ENCODE measurements at places on chromosomes 3 and 15.

DNA sequence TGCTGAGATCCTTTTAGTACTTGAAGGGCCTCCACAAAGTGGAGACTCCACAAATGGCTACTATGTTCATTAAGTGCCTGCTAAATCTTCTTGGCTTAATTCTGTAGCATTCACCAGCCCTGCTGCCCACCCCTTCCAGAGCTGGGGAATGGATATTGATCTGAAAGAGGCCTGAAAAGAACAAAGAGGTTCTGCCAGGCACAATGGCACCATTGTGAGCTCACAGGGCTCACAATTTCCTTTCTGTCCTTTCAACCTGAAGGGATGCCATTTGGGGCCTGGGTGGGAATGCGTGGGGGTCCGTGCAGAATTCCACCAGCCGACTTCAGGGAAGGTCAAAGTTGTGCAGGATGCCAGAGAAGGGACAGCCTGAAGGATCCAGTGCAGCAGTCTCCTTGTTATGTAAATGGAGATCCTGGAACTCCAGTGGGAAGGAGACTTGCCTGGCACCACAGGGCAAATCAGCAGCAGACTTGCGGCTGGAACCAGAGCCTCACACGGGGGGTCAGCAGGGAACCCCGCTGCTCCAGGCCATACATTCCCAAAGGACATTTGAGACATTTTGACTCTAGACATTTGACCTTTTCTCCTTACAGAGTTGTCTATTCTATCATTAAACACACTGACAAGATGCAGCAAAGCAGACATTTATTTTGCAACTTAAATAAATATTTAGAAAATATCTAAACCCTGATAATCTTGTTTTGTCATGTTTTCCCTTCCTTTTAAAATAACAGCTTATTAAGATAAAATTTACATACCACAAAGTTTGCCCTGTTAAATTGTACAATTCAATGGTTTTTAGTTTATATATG lies 21.5 kb upstream of the MORF4L1 start:
- DNase-seq, result no peak

DNA sequence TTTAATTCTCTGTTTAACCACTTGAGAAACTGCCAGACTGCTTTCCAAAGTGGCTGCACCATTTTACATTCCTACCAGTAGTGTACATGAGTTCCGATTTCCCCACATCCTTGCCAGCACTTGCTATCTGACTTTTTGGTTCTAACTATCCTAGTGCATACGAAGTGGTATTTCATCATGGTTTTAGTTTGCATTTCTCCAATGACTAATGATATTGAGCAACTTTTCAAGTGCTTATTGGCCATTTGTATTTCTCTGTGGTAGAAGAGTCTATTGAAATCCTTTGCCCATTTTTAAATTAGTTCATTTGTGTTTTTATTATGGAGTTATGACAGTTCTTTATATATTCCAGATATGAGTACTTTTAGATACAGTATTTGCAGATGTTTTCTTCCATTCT lies 247.8 kb downstream of the GABRB3 start:
- DNase-seq, result no peak

DNA sequence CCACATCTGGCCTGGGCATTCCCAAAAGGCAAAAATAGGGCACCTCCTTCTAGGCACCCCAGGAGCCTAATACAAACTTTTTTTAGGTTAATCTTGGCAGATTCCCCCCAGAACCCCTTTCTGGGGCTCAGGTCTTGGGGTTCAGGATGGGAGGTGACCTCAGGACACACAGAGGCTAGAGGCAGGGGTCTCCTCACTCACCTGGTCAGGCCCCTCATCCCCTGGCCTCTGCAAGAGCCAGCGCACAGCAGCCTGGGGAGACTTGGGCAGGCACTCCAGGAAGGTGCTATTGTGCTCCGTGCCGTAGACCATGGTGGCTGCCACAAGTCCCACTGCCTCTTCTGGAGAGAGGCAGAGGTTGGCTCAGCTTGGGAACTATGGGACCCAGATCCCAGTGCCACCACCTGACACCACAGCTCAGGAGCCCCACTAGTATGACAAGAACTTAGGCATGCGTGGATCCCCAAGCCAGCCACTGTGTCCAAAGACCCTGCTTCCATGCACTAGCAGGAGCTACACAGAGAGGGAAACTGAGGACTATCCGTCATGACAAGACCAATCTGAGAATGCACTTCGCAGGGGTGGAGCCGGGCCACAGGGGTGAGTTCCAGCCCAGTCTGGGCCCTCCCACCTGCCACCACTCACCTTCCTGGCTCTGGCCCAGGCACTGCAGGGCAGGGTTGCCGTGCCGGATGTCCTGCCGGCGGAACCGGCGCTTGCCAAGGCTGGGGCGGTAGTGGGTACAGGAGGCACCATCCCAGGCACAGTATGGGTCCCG lies 7.4 kb downstream of the SEMA3G start:
- DNase-seq, result no peak

- DNase-seq, result no peak
Measured at GRCh38 chr15:73839699-73840377, 33.5 kb upstream of the TBC1D21 start.

DNA sequence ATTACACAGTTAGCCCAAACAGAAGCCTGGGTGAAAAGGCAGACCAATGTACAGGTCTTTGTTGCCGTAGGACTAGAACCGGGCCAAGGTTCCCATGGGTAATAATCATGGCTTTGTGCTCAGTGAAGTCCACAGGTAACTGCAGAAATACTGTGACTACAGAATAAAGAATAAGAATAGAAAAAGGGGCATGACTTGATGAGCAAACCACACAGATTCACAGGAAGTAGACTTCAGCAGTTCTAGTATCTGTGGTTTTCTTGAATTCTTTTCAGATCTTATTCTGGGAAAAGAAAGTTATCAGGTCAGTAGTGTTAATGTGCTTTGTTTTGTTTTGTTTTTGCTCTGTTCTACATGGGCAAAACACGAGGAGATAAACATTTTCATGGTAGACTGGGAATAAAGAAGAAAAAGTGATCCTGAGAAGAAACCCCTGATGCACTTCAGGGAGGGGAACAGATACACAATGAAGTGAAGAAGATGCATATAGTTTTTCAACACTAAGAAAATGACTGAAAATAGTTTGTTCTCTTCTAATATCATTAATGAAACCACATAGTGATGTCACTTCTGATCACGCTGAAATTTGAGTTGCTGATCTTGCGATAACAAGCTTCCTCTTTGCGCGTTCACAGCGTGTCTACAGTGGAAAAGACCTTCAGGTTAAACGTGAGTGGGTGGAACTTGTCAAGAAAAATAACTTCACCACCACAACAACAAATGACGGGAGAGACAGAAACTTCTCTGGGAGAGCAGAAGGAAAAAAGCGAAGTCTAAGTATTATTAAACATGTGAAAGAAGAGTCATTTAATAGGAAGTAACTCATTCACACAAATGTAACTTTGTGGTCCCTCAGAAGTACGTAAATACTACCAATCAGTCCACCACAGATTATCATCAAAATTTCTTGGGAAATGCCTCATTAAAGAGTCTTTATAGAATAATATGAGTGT lies 315.8 kb upstream of the SATB1 start:
- DNase-seq, result no peak

GRCh38 chr3:188558343-188559071 lies 404.6 kb downstream of the LPP start:
- peak; percentile 37 for DNase-seq

DNA sequence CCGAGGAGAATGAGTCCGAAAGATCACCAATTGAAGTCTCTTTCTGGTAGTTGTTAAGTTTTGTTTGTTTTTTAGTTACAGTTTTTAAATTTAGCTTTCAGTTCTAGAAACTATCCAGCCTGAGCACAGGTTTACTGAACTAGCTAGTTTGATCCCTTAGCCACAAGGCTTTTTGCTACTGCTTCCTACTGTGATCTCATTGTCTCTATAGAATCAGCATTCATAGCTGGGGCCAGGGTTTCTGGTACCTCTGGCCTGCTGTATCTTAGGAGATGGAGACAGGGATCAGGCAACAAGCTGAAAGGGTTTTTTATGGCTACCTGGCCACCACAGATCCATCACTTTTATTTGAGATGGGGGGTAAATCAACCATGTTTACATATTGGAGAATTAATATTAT lies 37.0 kb downstream of the GOLM2 start:
- DNase-seq, result no peak

DNA sequence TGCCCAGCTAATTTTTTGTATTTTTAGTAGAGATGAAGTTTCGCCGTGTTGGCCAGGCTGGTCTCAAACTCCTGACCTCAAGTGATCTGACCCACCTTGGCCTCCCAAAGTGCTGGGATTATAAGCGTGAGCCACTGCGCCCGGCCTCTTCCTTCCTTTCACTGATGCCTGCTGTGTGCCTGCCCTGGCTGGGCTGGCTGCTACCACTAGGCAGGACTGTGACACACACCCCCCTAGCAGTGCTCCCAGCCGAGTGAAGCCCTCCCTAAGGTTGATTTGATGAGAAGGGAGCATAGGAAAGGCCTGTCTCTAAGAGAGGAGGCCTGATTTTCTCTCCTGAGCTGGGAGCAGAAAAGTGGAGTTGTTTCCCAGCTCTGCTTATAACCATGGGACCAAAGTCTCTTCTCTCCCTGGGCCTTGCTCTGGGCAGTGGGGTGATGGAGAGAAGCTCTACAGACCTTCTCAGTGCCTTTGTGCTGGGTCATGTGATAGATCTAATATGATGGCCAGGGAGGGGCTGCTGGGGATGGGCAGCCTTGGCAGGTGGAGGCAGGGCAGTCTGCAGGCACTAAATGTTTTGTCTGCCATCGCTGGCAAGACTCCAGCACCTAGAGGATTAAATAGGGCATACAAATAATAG lies 20.1 kb upstream of the SFMBT1 start:
- DNase-seq, result no peak

GRCh38 chr3:59234884-59235633 lies 185.2 kb upstream of the CFAP20DC start:
- DNase-seq, result no peak

DNA sequence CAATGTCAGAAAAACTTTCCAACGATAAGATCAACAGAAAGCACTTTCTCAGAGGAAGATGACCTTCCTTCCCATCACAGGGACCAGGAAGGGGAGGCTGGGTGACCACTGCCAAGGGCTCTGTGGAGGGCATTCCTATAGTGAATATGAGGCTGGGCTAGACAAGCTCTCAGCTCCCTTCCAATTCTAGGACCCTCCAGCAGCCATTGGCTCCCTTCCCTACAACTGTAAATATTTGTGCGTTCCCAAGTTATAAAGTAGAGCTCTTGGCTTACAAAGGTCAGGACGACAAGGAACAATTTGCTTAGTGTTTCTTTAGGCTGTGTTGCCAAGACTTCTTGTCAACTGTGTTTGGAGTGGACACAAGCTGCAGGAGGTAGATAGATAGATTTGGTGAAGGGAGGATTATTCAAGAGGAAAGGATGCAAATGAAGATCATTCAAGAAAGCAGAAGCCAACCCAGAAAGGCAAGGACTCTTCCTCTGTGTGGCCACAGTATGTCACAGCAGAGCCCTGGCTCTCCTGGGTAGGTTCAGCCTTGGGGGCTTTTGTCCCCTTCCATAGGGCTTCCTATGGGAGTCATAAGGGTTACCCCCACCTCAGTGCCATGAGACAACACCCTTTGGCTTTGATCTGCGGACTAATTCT lies 223.6 kb upstream of the TLE3 start:
- DNase-seq, result no peak

- no peak for DNase-seq
Measured at GRCh38 chr3:12774619-12775018, 15.6 kb upstream of the TMEM40 start.

- peak; percentile 31 for DNase-seq
Measured at GRCh38 chr3:157573281-157573680, 70.1 kb upstream of the VEPH1 start.

DNA sequence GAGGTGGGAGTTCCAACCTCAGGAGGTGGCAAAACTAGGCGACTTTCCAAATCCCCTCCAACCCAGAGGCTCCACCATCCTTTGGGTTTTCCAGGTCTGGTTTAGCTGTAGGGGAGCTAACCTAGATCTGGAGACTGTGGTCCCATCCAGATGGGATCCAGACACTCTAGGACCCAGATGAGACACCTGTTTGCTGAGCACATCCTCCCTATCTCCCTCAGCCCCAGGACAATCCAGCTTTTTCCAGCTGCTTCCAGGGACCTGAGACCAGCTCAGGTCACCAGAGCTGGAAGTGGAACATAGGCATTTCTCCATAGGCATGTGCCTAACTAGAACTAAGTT lies 18.2 kb downstream of the CRTAP start:
- DNase-seq, result no peak

- DNase-seq, result no peak
Measured at GRCh38 chr15:33112541-33113105, 81.9 kb downstream of the FMN1 start.
